ENCODE measurements at places on chromosomes 16 and 17. TPM values are rescaled to one million over a fixed set of nuclear protein-coding genes. Genes with fewer than 3 reads are reported as not detected.

GRCh38 chr16:8957063-8957397, 6.7 kb downstream of the USP7 start:
- peaks cover 55% of the 10 kb centered on the region for H3K4me1 ChIP-seq
- no peak overlapping the region for H3K4me3 ChIP-seq
- DNase-seq = no peak
- H3K27me3 ChIP-seq = no peaks in the 10 kb centered on the region
- no peaks in the 10 kb centered on the region for H3K36me3 ChIP-seq
- H3K27ac ChIP-seq = no peak overlapping the region

Gene TEDC2
- 2.4 TPM for total RNA-seq

Gene CLEC3A
- total RNA-seq = not detected

Gene IL17C
- not detected for total RNA-seq

DNA sequence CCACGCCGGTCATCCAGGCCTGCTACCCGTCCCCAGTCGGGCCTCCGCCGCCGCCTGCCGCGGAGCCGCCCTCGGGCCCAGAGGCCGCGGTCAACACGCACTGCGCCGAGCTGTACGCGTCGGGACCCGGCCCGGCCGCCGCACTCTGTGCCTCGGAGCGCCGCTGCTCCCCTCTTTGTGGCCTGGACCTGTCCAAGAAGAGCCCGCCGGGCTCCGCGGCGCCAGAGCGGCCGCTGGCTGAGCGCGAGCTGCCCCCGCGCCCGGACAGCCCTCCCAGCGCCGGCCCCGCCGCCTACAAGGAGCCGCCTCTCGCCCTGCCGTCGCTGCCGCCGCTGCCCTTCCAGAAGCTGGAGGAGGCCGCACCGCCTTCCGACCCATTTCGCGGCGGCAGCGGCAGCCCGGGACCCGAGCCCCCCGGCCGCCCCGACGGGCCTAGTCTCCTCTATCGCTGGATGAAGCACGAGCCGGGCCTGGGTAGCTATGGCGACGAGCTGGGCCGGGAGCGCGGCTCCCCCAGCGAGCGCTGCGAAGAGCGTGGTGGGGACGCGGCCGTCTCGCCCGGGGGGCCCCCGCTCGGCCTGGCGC, 2.4 kb downstream of the HIC1 start:
- peak overlapping the region; percentile 59 for H3K4me3 ChIP-seq
- peak overlapping the region; percentile 50 for H3K27ac ChIP-seq
- no peaks in the 10 kb centered on the region for H3K36me3 ChIP-seq
- H3K4me1 ChIP-seq = peaks cover 13% of the 10 kb centered on the region

DNA sequence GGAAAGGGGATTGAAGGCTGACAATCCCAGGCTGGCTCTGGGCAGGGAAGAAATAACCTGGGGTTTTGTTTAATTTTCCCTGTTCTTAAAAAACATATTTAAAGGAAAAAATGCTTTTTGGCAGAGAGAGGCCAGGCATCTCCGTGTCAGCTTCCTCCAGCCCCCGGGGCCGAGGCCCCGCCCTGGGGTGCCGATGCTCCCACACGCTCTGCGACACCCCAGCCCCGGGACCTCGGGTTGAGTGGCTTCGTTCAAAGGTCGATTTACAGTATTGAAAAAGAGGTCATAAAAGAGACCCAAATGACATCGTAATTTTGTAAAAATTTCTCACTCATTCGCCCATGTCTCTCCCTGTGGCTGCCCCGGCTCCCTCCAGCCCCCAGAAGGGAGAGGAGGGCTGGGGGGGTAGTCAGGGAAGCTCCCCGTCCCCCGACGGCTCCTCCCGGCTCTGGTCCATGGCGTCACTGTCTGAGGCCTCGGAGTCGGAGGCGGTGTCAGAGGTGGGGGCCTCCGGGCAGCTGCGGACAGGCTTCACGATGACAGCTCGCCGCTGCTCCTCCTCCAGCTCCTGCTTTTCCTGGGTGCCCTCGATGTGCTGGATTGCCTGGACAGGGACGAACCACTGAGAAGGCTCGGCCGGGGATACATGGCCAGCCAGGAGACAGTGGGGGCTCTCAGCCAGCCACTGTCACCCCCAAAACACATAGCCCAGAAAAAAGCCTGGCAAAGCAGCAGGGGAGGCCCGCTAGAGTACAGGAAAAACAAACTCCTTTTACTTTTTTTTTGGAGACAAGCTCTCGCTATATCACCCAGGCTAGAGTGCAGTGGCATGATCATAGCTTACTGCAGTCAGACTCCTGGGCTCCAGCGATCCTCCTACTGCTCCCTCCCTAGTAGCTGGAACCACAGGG, 14.9 kb downstream of the TFAP4 start:
- peaks cover 4% of the 10 kb centered on the region for H3K4me1 ChIP-seq
- H3K27me3 ChIP-seq = no peaks in the 10 kb centered on the region
- no peak overlapping the region for H3K27ac ChIP-seq
- H3K36me3 ChIP-seq = no peaks in the 10 kb centered on the region
- H3K4me3 ChIP-seq = no peak overlapping the region
- no peak for DNase-seq

DNA sequence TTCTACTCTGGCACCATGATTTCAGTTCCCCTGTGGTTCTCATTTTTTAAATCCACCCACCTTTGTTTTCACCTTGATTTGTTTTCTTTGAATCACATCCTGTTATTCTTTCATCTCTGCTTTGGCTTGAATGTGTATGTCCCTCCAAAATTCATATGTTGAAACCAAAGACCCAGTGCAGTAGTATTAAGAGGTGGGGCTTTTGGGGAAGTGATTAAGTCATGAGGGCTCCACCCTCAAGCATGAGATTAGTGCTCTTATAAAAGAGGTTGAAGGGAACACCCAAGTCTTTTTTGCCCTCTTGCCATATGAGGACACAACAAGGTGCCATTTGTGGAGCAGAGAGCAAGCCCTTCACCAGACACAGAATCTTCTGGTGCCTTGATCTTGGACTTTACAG, 382.3 kb downstream of the SLC39A11 start:
- H3K27me3 ChIP-seq = no peaks in the 10 kb centered on the region
- no peaks in the 10 kb centered on the region for H3K36me3 ChIP-seq
- no peak for DNase-seq
- no peak overlapping the region for H3K27ac ChIP-seq

GRCh38 chr17:55865072-55865762, 114.4 kb downstream of the PCTP start:
- no peaks in the 10 kb centered on the region for H3K36me3 ChIP-seq
- no peak for DNase-seq
- H3K4me3 ChIP-seq = no peak overlapping the region
- H3K27me3 ChIP-seq = no peaks in the 10 kb centered on the region
- no peak overlapping the region for H3K27ac ChIP-seq

DNA sequence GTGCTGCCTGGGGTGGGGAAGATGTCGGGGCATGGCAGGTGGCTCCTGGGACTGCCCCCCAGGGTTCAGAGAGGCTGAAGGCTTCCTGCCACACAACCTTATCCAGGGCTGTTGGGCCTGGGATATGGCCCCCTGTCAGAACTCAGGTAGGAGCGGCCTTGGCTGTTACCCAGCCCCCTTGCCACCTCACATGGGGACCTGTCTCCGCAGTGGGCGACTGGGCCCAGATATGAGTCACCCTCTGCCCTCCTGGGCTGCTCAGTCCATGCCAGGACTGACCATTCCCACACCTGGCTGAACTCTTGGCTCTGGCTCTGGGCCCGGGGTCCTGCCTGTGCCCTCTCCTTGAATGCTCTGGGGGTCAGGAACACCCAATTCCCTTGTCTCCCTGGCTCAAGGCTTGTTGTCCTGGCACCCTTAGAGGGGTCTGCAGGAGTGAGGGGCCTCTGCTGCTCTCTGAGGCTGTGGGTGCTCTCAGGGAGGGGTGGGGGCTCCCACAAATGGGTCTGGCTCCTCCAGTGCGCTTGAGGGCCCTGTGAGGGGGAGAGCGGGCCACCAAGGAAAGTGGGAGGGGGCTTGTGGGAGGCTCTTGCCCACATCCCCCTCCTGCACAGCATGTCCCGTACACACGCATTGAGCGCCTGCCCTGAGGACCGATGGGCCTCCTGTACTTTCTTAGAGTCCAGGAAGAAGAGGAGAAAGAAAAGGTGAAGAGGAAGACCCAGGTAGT, 36.0 kb downstream of the LGALS9 start:
- H3K27me3 ChIP-seq = no peaks in the 10 kb centered on the region
- H3K36me3 ChIP-seq = no peaks in the 10 kb centered on the region
- DNase-seq = no peak
- H3K4me3 ChIP-seq = no peak overlapping the region
- H3K27ac ChIP-seq = no peak overlapping the region

All from colonic mucosa (tissue), 4 donors.